GM23248 (cell line): ENCODE measurements at places on chromosomes 7 and 10. TPM values are rescaled to one million over a fixed set of nuclear protein-coding genes. Genes with fewer than 3 reads are reported as not detected.
A peak's percentile ranks its signal among the peaks of the same experiment; 100 is the strongest.

CLDN3 gene
- total RNA-seq, result not detected in 2 replicates

- H3K27ac ChIP-seq, result no peak overlapping the region
- H3K4me1 ChIP-seq, result no peaks in the 10 kb centered on the region
- no peaks in the 10 kb centered on the region for H3K36me3 ChIP-seq
- no peaks in the 10 kb centered on the region for H3K27me3 ChIP-seq
- no peak for DNase-seq
These were observed 540.7 kb downstream of the CALN1 start for GRCh38 chr7:71871446-71871845.

- no peaks in the 10 kb centered on the region for H3K36me3 ChIP-seq
- DNase-seq, result no peak
- no peaks in the 10 kb centered on the region for H3K27me3 ChIP-seq
- H3K27ac ChIP-seq, result no peak overlapping the region
- H3K4me1 ChIP-seq, result no peaks in the 10 kb centered on the region
These were observed 183.2 kb upstream of the PTPRZ1 start for GRCh38 chr7:121689749-121690148.

- H3K4me1 ChIP-seq, result no peaks in the 10 kb centered on the region
- no peaks in the 10 kb centered on the region for H3K27me3 ChIP-seq
- no peak overlapping the region for H3K4me3 ChIP-seq
- H3K27ac ChIP-seq, result no peak overlapping the region
- DNase-seq, result no peak
These were observed 133.1 kb upstream of the AGK start for GRCh38 chr7:141418066-141418465.

- H3K4me3 ChIP-seq, result no peak overlapping the region
- no peaks in the 10 kb centered on the region for H3K4me1 ChIP-seq
- no peaks in the 10 kb centered on the region for H3K36me3 ChIP-seq
- no peak overlapping the region for H3K27ac ChIP-seq
- H3K27me3 ChIP-seq, result peaks cover 20% of the 10 kb centered on the region
These were observed 29.1 kb downstream of the SPOCK2 start for GRCh38 chr10:72058989-72059842.

SUGCT gene
- 2.2 and 3.7 TPM in 2 replicates for total RNA-seq

DNA sequence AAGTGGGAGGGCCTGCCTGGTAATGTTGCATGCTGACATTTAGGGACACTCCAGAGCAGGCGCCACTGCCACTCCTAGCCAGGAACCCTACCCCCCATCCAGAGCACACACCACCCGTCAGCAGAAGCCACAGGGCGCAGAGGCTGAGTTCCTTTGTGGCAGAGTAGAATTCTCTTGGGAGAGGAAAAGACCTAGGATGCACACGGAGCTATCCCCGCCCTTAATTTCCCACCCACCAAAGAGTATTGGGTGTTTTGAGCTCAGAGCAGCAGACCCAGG is 702 bp upstream of the INSYN2A start:
- no peak for DNase-seq
- H3K4me1 ChIP-seq, result 0 out of 2 replicates have a peak, but pooled peaks cover 8% of the 10 kb centered on the region
- no peaks in the 10 kb centered on the region for H3K27me3 ChIP-seq
- H3K36me3 ChIP-seq, result no peaks in the 10 kb centered on the region
- H3K27ac ChIP-seq, result no peak overlapping the region
- peak overlapping the region; percentile 79 for H3K4me3 ChIP-seq

- no peaks in the 10 kb centered on the region for H3K4me1 ChIP-seq
- H3K27me3 ChIP-seq, result no peaks in the 10 kb centered on the region
- DNase-seq, result no peak
These were observed 64.7 kb upstream of the AOAH start for GRCh38 chr7:36788825-36789470.

DNA sequence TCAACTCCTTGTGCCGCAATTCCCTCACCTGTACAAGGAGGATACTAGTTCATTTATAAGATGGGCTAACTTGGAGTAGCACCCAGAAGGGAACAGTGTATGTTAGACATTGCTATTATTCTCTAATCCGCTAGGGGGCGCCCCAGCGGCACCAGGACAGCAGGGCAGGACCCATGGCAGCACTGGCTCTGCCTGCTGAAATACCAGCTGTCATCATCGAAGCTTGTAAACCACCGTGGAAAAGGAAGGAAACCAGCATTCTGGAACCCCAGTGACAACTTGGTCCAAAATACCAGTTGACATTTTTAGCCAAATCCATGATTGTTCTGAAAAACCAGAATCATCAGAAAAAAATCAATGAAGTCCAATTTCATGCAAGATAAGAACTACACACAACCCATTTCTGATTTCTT is 134.4 kb downstream of the ITGA8 start:
- peaks cover 11% of the 10 kb centered on the region; the same call in 1 of the 2 replicates for H3K4me1 ChIP-seq
- no peak overlapping the region for H3K27ac ChIP-seq
- DNase-seq, result peak; percentile 74
- no peaks in the 10 kb centered on the region for H3K36me3 ChIP-seq
- H3K4me3 ChIP-seq, result no peak overlapping the region
- H3K27me3 ChIP-seq, result no peaks in the 10 kb centered on the region

DNA sequence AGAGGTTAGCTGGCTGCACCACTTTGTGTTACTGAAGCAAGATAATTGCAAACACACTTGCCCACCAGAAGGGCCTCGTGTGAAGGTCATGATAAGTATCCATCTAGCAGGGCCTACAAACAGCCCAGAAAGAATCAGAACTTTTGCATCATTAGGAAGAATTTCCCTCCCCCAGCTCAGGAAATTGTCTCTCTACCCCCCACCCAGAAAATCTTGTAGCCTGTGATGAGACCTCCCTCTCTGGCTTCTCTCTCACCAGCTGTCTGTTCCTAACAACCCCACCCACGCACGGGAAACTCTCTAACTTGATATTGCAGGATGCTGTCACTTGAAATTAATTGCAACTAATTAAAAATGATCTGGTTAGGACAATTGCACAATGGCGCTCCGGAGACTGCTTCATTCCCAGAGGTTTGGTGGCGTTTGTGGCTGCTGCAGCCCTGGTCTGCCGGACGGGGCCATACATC is 34.5 kb downstream of the ZNF503 start:
- H3K4me1 ChIP-seq, result no peaks in the 10 kb centered on the region
- no peaks in the 10 kb centered on the region for H3K36me3 ChIP-seq
- no peaks in the 10 kb centered on the region; the same call in 1 of the 2 replicates for H3K27me3 ChIP-seq
- DNase-seq, result peak; percentile 13
- no peak overlapping the region for H3K27ac ChIP-seq

DNA sequence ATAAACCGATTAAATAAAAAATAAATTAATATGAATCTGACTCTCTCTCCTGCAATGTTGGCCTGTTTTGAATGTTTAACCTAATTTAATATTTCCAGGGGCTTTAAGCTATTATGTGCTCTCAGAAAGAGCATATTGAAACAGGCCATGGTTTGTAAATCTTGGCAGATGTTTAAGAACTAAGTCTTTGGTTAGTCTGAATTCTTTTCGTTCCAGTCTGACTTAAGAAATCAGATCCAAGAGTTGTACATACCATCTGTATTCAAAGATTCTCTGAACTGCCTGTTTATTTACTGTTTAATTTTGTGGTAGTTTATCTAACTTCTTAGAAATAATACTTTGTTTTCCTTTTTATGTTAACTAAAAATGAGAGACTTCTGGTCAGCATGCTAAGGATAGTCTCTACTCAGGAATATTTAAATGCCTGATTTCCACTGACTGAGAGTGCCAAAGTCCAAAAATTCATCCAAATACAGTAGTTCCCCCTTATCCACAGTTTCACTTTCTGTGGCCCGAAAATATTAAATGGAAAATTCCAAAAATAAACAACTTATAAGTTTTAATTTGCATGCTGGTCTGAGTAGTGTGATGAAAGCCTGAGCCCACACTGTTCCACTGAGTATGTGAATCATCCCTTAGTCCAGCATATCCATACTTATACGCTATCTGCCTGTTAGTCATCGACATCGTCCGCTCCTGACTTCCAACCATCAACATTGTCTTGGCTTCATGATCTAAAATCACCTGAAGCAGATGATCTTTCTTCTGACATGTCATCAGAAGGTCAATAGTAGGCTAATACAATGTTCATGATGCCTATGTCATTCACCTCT is 238.1 kb upstream of the CSTF2T start:
- H3K4me3 ChIP-seq, result peak overlapping the region; percentile 56
- peak; percentile 82 for DNase-seq
- no peaks in the 10 kb centered on the region for H3K36me3 ChIP-seq
- H3K4me1 ChIP-seq, result peaks cover 18% of the 10 kb centered on the region
- no peaks in the 10 kb centered on the region for H3K27me3 ChIP-seq

LLCFC1 gene
- total RNA-seq, result not detected in 2 replicates
